ENCODE measurements at places on chromosomes 4 and X.

DNA sequence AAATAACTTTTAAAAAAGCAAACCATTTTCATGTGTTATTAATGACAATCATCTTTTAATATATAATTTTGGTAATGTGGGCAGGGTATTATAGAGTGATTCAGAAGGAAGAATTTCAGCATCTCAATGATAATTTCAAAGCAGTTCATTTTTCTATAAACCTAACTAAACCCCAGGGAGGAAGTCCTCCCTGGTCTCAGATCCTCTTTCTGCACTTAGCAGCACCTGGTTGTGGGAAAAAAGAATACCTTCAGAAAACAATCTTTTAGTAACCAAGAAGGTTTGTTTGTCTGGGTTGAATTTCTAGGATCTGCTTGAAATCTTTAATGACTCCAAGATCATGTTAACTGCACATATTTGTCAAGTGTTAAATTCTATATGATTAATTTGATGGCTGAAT, 29.9 kb downstream of the DKK2 start:
- H3K36me3 ChIP-seq = no peaks in the 10 kb centered on the region
- no peak overlapping the region for H3K4me3 ChIP-seq
- H3K27me3 ChIP-seq = no peaks in the 10 kb centered on the region
- H3K27ac ChIP-seq = no peak overlapping the region
- DNase-seq = no peak
- H3K4me1 ChIP-seq = no peaks in the 10 kb centered on the region

- H3K27ac ChIP-seq = no peak overlapping the region
- H3K4me3 ChIP-seq = no peak overlapping the region
- DNase-seq = no peak
- no peaks in the 10 kb centered on the region for H3K27me3 ChIP-seq
- no peaks in the 10 kb centered on the region for H3K36me3 ChIP-seq
Observed at GRCh38 chr4:159444678-159445077, 341.8 kb downstream of the RAPGEF2 start.

DNA sequence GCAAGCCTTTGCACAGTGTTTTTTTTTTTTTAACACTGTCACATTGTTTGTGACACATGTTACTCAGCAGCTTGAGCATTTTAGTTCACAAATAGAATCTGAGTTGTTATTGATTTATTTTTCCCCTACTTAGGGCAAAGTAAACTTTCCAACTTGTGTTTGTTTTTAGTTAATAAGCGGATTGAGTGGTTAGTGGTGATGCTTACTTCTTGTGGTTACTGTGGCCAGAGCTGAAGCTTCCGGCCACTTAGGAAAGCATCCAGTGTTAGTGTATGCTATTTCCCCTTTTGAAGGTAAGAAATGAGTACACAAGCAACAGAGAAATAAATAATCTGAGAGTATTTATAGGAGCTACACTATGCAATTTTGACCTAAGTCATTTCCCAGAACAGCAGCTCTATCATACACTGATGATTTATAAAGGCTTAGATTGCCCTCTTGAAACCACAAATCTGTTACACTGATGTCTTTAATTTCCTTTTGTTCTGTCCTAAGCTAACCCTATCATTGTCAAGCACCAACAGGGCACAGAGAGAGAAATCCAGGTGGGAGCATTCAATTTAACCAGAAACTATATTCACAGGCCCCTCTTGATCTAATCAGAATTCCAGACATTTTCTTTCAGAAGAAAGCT, 2464.6 kb downstream of the PCDH7 start:
- no peak overlapping the region for H3K4me3 ChIP-seq
- H3K36me3 ChIP-seq = no peaks in the 10 kb centered on the region
- no peak overlapping the region for H3K27ac ChIP-seq
- no peaks in the 10 kb centered on the region for H3K27me3 ChIP-seq
- no peaks in the 10 kb centered on the region for H3K4me1 ChIP-seq

- peaks cover 6% of the 10 kb centered on the region for H3K4me1 ChIP-seq
- no peaks in the 10 kb centered on the region for H3K36me3 ChIP-seq
- no peak for DNase-seq
- H3K27ac ChIP-seq = no peak overlapping the region
- no peak overlapping the region for H3K4me3 ChIP-seq
Observed at GRCh38 chr4:123304151-123304964, 92.2 kb upstream of the SPRY1 start.
